ENCODE measurements at places on chromosomes 1 and 21.
A peak's percentile ranks its signal among the peaks of the same experiment; 100 is the strongest.

GRCh38 chr1:115882913-115883902 is 42.3 kb upstream of the NHLH2 start:
- DNase-seq = no peak

DNA sequence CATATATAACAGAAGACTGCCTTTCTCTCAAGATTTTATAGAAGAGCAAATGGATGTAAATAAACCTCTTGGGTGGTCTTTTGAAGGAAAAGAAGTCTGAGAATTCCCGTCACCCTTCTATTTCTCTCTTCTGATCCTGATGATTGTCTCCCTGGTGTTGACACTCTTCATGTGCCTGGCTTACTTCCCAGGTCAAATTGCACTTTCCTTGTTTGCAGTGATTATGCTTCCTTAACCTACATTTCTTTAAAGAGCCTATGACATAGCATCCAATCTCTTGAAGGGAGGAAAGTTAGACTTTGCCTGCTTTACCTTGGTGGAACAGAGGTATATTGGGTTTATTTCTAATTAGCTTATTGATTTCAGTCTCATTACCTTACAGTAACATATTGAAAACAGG is 80.1 kb downstream of the LRRC53 start:
- no peak for DNase-seq

DNA sequence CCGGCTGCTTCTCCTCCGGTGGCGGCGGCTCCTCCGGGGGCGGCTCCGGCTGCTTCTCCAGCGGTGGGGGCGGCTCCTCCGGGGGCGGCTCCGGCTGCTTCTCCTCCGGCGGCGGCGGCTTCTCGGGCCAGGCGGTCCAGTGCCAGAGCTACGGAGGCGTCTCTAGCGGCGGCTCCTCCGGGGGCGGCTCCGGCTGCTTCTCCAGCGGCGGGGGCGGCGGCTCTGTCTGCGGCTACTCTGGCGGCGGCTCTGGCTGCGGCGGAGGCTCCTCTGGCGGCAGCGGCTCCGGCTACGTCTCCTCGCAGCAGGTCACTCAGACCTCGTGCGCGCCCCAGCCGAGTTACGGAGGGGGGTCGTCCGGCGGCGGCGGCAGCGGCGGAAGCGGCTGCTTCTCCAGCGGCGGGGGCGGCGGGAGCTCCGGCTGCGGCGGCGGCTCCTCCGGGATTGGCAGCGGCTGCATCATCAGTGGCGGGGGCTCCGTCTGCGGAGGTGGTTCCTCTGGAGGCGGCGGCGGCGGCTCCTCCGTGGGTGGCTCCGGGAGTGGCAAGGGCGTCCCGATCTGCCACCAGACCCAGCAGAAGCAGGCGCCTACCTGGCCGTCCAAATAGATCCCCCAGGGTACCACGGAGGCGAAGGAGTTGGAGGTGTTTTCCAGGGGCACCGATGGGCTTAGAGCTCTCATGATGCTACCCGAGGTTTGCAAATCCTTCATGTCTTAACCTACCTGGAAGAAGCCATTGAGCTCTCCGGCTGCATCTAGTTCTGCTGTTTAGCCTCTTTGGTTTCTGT is 2.0 kb downstream of the LORICRIN start:
- no peak for DNase-seq

- peak; percentile 56 for DNase-seq
These were observed at the start of gene IFI44L for GRCh38 chr1:78619803-78620579. TSS of gene IFI44L (plus strand) at chr1:78620448. CDS start at chr1:78627916, 7,468 bp downstream.

- DNase-seq = no peak
These were observed 35.3 kb downstream of the B3GALNT2 start for GRCh38 chr1:235468970-235469369.

- DNase-seq = no peak
These were observed 9.3 kb downstream of the MIA3 start for GRCh38 chr1:222627232-222627631.

GRCh38 chr1:31063631-31064030 is 1.9 kb downstream of the PUM1 start:
- no peak for DNase-seq

DNA sequence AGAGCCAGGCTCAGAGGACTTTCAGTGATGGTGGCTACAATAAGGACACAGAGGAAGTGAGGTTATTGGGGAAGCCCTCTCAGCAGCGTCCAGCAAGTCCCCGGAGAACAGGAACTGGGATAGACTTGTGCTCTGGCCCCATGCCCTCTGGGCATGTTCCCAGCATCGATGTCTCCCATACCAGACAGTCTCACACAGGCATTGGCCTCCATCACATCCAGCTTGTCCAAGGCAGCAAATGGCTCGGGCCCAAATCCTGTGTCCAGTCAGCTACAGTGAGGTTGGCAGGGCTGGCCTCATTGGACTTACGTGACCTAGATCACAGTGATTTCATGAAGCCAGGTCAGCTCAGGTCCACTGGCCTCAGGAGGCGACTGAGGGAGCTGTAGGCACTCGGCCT is 19.6 kb upstream of the TMEM54 start:
- no peak for DNase-seq
